ENCODE measurements at places on chromosomes 6 and 20.
A peak's percentile ranks its signal among the peaks of the same experiment; 100 is the strongest.

- no peak for DNase-seq
Observed at GRCh38 chr6:53263917-53264316, 84.8 kb downstream of the ELOVL5 start.

- no peak for DNase-seq
Observed at GRCh38 chr20:34774886-34775285, 50.6 kb downstream of the NCOA6 start.

- no peak for DNase-seq
Observed at GRCh38 chr6:42427871-42428270, 23.9 kb downstream of the TRERF1 start.

GRCh38 chr6:76984572-76984971 lies 478.7 kb downstream of the HTR1B start:
- no peak for DNase-seq

DNA sequence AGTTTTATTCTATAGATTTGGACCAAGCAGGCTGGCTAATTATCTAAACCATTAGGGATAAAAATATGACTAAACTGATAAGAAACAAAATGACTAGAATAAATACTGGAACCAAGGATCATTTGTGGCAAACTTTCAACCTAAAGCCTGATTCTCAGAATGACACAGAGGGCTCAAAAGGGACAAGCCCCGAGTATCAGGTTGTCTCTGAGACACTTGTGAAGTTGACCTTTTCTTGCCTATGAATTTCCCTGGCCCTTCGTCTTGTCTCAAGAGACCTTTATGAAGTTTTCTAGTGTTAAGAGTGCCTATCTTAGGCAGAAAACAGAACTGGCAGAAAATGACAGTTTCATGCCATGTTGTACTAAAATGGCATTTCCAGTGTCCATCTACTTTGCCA lies 68.3 kb downstream of the IMPG1 start:
- no peak for DNase-seq

GRCh38 chr6:134057478-134057877 lies 5.1 kb upstream of the SLC2A12 start:
- DNase-seq: no peak

- peak; percentile 67 for DNase-seq
Observed at GRCh38 chr20:14829906-14830305, 492.5 kb upstream of the FLRT3 start.

- no peak for DNase-seq
Observed at GRCh38 chr6:158409451-158409850, 97.2 kb downstream of the TULP4 start.

GRCh38 chr20:12467758-12468157 lies 541.0 kb upstream of the SPTLC3 start:
- no peak for DNase-seq

DNA sequence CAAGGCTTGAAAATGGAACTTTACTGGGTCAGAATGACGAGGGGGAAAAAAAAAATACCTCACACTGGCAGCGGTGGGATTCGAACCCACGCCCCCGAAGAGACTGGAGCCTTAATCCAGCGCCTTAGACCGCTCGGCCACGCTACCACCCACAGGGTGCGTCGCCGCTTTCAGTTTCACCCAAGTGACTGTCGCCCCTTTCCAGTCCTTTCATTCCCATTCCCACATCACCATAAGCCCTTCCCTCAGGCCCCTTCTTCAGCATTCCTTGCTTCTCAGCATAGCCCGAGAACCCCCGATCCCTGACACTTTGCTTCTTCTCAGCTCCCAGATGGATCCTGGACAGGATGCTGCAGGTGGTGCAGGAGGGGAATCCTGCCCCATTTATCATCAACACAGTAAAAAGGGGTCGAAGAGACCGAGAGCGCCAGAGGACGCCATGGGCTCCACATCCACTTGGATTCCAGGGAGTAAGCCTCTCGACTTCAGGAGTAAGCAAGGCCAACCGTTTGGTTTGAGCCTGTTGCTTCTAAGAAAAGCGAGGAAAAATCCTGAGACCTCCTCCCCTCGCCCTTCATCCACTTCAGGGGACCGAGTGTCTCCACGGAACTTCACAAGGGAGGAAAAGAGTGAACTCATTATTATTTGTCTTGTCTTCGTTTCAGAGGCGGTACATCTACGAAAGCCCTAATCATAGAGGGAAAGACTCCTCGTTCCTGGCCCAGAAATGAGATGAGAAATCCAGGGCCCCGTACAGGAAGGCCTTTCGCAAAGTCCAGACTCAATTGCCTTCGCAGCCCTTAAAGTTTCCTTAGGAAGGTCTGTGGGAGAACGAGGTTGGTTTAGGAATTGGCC lies 20.0 kb upstream of the TRIM27 start:
- DNase-seq: peak; percentile 76

GRCh38 chr6:155645325-155645724 lies 189.7 kb upstream of the NOX3 start:
- no peak for DNase-seq

DNA sequence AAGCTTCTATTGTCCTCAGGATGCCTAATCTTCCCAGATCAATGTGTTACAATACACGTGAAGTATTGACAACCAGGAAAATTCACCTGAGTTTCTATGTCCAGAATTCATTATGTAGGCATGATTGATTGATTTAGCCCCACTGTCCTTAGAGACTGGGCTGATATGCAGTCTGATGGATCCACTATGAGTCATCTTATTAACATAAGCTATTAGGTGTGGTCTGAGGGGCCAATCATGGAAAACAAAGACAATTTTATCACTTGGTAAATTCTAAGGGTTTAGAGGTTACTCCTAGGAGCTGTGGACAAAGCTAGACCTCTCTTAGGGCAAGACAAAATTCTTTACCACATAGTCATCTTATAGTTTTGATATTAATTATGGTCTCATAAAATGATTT lies 41.3 kb upstream of the SLC35B3 start:
- DNase-seq: no peak

- no peak for DNase-seq
Observed at GRCh38 chr20:63930971-63931553, 25.2 kb downstream of the UCKL1 start.

DNA sequence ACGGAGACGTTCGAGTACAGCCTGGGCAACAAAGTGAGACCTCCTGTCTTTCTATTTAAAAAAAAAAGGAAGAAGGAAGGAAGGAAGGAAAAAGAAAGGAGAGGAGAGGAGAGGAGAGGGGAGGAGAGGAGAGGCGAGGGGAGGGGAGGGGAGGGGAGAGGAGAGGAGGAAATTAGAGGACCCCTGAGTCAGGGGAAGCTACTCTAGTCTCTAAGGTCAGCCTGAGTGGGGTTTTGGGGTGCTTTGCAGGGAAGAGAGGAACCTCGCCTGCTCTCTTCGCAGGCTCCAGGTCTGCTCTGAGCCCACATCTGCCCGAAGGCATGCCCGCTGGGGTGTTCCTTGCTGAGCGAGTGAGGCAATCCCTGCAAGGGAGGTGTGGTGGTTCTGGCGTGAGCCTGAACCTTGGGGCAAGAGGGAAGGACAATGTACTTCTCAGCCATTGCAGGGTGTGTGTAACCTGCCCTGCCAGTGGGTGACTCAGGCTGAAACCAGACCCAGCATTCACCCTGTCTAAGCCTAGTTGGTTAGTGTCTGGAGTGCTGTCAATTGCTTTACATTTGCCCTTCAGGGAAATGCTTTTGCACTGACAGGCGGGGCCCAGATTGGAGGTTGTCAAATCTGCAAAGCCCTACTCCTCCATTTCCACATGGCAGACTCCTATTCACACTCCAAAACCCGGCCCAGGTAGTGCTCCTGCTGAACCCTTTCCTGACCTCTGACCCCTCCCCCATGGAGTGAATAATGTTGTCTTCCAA lies 15.3 kb upstream of the MMP9 start:
- DNase-seq: no peak

- DNase-seq: no peak
Observed at GRCh38 chr6:45003387-45003786, 324.7 kb upstream of the RUNX2 start.

- DNase-seq: no peak
Observed at GRCh38 chr6:16473184-16473907, 235.0 kb downstream of the GMPR start.
